ENCODE measurements at places on chromosomes 6 and 20.

DNA sequence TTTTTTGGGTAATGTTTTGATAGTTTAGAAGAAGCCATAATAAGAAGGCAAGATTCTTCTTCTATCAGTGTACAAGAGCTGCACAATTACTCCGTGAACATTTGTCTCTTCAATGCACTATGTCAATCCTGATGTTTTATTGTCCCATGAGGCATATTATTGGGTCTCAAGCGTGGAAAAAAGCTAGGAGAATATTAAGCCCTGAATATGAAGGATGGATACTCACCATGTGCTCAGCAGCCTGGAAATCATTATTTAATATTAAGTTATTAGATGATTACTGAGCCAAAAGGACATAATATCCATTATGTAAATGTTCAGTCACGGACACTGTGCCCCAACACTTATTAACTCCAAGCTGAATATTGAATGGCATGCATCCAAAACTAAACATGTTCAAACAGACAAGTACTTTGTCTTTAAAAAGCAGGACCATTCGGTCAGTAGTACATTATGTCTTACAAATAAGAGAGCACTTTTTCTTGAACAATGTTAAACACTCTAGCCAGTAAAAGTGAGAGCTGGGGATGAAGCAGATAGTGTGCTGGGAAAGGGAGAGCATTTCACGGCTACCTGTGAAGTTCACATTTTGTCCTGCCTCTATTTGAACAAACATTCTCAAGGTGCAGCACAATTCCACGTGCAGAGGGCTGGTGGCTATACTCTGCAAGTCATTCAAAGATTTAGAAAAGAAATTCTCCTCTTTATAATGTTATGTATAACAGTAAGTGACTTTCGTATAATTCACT, 70.6 kb upstream of the CNR1 start:
- DNase-seq = no peak

- no peak for DNase-seq
Observed at GRCh38 chr20:10637031-10637559, 36.7 kb downstream of the JAG1 start.

GRCh38 chr6:129662980-129663431, 47.0 kb downstream of the ARHGAP18 start:
- no peak for DNase-seq

DNA sequence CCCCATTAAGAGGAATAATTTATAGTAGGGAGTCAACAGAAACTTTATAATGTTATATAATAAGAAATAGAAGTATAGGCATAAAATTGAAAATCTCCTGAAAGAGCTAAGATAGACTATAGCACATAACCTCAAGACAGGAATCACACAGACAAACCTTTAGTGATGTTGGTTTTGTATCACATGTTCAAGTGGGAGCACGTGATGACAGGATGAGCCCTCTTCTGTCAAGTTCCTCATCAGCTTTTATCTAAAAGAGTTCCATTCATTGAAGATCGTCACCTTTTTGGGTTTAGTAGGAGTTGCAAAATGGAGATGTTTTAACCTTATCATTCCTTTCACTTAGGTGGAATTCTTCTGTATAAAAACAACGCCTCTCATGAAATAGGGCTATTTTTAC, 127.0 kb downstream of the MCHR2 start:
- DNase-seq = no peak

DNA sequence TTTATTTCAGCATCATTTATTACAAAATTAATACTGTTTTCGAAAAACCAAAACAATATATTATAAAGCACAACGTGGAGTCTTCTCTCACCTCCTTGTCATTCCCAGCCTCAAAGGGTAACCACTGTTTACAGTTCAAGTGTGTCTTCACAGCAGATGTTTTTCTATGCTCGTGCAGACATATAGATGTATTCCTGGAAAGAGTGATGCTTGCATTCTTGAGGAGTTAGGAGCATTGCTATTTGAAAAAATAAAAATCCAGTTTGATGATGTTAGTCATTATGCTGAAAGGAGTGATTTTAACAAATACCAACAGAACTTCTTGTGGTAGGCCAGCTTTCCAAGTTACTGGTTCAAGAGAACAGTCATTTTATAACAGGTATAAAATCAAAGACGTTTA, 234.9 kb downstream of the BCKDHB start:
- DNase-seq = no peak
